Cardiac septum (tissue), 1 donor: ENCODE measurements at places on chromosomes 3 and 15.

- DNase-seq, result no peak
These were observed 89.5 kb upstream of the ATP2B2 start for GRCh38 chr3:10594915-10595314.

GRCh38 chr3:189927975-189928895, 192.5 kb downstream of the P3H2 start:
- no peak for DNase-seq

- DNase-seq, result no peak
These were observed 38.3 kb upstream of the ARHGEF3 start for GRCh38 chr3:56839784-56840715.

GRCh38 chr15:73387507-73388255, 18.9 kb upstream of the HCN4 start:
- DNase-seq, result no peak

- DNase-seq, result no peak
These were observed 65.6 kb downstream of the SPSB4 start for GRCh38 chr3:141116721-141117120.

DNA sequence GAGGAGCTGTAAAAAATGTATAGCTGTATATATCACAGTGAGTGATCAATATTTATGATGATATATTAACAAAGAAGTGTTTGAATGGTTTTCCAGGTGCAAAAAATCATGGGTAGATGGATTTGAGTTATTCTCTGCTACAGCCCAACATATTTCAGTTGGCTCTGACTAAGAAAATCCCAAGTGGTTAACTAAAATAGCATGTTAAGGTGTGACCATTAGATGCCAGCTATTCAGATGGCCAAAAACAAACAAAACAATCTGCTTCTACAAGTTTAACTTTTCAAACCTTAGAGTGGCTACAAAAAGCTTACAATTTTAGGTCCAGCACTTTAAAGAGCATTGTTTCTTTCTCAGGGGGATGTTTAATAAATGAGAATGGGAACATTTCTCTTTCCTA, 67.5 kb downstream of the SEMA6D start:
- no peak for DNase-seq

DNA sequence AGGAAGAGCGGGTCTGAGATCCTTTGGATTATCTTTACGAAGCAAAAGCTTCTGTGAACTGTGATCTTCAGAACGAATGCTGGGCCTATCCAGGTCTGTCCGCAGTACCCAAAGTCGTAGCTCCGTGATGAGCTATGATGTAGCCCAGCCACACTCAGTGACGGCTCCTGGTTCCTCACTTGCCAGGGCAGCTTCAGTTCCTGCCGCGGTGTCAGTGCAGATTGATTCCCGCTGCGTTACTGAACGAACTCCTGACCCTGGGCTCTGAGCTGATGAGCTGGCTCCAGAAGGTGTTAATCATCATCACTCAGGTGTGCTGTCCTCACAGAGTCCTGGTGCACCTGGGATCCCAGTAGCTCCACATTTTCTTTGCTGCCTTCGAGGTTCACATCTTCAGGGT, 45.0 kb downstream of the TMEM44 start:
- DNase-seq, result no peak
